ENCODE measurements at places on chromosomes 4 and X.

DNA sequence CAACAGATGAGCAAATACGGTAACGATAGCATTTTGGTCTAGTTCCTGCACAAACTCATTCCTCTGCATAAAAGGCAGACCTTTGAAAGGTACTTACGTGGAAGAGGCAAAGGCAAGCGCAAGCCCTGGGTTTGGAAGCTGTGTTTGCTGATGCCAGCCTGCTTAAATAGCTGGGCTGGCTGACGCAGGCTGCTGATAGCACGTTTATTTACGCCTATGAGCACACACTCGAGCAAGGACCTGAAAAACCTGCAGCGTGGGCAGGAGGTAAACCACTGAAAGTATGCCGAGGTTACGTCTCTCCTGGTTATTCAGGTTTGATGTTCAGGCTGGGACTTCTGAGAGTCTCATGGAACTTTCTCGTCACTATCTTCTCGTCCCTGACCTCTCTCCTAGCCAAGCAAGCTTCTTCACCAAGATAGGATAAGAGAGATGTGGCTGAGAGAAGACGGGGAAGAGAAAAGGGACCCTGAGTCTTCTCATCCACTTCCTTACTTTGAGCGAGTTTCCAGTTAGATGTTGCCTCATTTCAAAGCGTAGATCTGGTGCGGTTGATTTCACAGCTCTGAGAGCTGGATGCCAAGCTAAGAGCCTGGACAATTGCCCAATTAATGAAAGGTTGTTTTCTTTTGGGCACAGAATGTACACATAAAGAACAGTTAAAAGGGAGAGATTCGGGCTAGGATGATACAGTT lies at the start of gene HOPX:
HOPX (minus strand) TSS at position 139 of the 695 bp plus-strand sequence. CDS start 23,480 bp downstream, outside the sequence.
- no peak for DNase-seq

GRCh38 chr4:98468709-98469108 lies 189.7 kb downstream of the TSPAN5 start:
- no peak for DNase-seq

DNA sequence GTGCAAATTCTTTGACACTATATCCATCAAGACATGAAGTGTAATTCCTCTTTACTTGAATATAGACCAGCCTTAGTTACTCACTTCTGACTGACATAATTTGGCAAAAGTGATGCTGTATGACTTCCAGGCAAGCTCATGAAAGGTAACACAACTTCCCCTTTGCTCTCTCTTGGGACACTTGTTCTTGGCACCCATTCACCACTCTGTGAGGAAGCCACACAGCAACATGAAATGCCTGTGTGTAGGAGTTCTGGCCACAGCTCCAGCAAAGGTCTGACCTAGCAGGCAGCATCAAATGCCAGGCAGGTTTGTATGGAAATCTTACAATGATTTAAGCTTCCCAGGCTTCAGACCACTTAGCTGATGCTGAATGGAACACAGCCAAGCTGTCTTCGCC lies 280.3 kb downstream of the PDHA2 start:
- no peak for DNase-seq

DNA sequence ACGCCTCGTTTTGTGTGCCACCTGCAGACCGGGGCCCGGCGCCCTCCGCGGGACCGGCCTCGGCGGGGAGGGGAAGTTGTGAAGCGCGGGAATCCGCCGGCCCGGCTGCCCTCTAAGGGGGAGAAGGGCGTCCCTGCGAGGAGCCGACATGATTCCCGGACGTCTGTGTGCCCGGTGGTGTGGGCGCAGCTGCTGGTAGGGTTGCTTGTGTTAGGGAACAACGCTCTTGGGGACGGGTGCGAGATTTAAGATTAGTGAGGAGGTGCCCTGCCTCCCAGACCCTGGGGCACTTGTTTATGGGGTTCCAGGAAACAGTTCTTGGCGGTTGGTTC lies 627 bp downstream of the CDKN2AIP start:
- no peak for DNase-seq

DNA sequence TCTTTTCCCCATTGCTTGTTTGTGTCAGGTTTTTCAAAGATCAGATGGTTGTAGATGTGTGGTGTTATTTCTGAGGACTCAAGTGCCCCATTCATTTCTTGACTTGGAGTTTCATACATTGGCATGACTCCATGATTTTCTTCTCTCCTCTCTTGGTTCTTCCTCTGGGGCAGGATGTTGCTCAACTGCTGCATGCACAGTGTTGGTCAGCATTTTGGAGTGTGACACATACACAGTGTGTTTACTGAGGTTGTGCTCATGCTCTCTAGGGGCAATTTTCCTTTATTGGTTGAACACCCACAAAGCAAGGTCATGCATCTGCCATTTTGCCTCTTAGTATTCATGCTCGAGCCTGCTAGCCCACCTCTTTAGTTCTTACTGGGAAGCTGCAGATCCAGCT lies 1993.8 kb downstream of the ARAP2 start:
- no peak for DNase-seq

- DNase-seq = no peak
Observed at GRCh38 chr4:102439236-102439614, 61.9 kb upstream of the NFKB1 start.

DNA sequence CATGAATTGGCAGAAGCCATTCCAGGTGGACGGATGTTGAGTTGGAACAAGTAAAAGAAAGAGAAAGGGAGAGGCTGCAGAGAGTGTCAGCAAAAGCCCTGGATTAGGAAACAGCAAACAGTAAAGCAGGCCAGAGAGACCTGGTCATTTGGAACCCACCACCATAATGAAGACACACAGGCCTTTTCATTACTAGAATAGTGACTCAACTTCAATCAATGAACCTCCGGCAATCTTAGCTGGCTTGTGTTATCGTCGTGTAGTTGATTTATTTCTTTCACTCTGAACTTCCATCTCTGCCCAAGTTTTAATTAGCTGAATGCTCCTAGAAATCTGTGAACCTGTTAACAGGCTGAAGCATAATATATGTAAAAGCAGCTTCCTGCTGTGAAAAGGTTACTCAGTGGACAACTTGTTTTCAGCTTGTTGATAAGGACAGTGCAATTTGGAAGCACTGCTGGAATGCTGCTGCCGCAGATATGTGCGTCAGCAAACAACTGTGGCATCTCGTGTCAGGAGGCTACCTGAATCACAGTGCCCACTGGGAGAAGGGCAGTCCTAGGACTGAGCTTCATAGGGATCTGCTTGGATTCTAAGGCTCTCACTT lies 68.8 kb downstream of the SPANXN4 start:
- no peak for DNase-seq

- DNase-seq = no peak
Observed at GRCh38 chr4:60605646-60606354, 594.3 kb upstream of the ADGRL3 start.

GRCh38 chrX:130772776-130773143 lies 130.2 kb downstream of the ENOX2 start:
- DNase-seq = no peak
